Activated CD4-positive, alpha-beta T cell treated with anti-CD3 and anti-CD28 coated beads, Interleukin-2, Interleukin-4, amounts not matched to agents 100 ng/mL and 50 ng/mL, durations not matched to agents 16 hours and 8 hours (primary cell): ENCODE measurements at places on chromosomes 12 and 14.

DNA sequence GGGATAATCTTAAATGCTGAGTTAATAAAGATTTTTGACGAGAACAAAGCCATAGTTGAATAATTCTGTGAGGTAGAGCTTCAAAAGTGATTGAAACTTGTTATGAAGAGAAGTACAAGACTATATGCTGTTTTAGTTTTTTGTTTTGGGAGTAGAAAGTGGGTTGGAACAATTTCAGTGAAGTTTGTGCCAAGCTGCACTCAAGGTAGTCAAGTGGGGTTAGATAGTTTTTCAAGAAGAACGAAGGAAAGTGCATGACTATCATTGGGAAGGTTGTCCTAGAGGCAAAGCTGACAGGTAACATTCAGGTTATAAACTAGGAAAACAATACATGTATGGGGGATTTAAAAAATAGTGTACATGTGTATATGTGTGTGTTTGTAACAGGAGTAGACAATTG, 16.2 kb downstream of the FUT8 start:
- no peak for DNase-seq

GRCh38 chr12:38053113-38053512, 263.5 kb upstream of the ALG10B start:
- no peak for DNase-seq

GRCh38 chr14:102909462-102909861, 13.0 kb upstream of the AMN start:
- no peak for DNase-seq

- peak; percentile 86 for DNase-seq
Measured at GRCh38 chr12:89162589-89163261, 189.6 kb downstream of the DUSP6 start.

- DNase-seq, result peak; percentile 26
Measured at GRCh38 chr12:92827836-92828431, 101.2 kb downstream of the EEA1 start.

DNA sequence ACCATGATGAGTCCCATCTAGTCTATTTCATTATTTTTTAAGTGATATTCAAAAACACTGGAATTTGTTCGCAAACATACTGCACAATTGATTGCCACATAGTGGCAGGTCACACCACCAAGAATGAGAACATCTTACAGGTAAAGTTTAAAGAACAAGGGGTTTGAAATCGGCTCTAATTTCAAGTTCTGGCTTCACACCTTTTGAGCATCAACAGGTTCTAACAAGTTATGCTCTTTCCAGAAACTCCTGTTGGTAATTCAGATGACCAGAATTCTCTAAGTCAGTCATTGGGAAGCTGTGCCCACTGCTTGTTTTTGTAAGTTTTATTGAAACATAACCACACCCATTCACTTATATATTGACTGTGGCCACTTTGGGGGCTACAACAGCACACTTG, 336.3 kb downstream of the FUT8 start:
- no peak for DNase-seq
